Putamen (tissue), 1 donor: ENCODE measurements at places on chromosomes 4 and X.

- peak; percentile 56 for DNase-seq
These were observed at the start of gene ARSD for GRCh38 chrX:2928583-2929434. ARSD (minus strand) TSS chrX:2929339; CDS start chrX:2929275, 64 bp downstream.

GRCh38 chr4:97938141-97938540, 205.1 kb downstream of the STPG2 start:
- DNase-seq: no peak

- DNase-seq: no peak
These were observed 345.8 kb upstream of the PPARGC1A start for GRCh38 chr4:24235618-24236017.

GRCh38 chr4:27020603-27021002, 160.0 kb downstream of the STIM2 start:
- DNase-seq: no peak

DNA sequence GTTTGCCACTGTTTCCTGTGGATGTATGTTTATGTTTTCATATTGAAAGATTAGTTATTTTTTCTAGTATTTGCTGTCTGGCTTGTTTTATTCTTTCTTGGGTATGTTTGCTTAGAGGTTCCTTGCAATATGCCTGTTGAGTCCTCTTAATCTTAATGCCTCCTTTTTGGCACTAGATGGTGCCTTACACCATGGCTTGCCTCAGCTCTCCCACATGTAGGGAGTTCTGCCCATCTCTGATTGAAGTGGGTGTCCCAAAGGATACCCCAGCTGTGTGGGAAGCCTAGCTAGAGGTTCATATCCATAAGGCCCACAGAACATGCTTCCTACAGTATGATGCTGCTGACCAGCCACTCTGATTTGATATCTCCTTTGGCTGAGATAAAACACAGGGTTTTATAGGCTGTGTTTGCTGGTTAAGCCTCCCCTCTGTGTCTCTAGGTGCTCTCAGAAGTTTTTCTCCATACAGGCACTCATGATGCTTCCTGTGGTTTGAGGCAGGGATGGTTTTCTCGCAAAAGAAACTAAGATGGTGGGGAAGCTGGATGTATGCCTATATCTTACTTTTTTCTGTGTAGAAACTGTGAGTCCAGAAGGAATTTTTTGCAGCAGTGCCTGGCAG, 162.4 kb downstream of the ASB9 start:
- DNase-seq: no peak

DNA sequence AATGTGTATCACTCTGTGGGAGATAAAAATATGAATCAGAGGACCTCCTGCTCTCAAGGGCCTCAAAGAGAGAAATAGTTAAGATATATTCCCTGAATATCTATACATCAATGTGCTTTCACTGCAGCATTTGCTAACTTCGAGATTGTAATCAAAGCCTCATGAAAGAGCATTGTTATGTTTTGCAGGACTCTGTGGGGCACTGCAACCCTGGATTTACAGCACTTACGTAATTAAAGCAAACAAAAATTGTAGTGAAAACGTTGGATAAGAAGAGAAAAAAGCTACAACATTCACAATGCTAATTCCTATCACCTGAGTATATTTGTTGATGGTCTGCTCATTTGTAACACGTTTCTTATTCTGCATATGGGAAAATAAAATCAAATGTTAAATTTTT, 48.0 kb downstream of the ETNPPL start:
- DNase-seq: no peak

- DNase-seq: peak; percentile 82
These were observed 243.8 kb upstream of the LDB2 start for GRCh38 chr4:17142232-17142711.

DNA sequence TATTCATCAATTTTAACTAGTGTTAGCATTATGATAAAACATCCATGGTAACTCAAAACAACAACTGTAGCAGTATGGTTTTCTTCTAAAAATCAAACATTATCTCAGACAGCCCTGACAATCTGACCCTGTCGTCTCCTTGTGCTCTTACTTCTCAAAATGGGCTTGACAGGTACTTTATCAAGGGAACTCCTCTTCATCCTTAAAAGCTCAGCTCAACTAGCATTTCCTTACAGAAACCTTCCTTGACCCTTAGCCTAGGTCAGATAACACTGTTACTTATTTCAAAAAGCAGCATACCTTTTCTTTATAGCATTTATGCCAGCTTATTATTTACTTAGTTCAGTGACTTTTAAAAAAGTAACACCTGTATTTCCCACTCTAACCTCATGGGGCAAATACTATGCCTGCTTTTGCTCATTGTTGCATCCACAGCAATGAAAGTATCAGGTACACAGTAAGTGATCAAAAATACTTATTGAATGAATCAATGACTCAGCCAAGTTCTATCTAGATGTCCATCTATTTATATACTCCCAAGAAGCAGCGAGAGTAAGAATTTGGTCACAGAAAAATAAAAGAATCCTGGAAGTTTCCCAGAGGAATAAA, 41.9 kb downstream of the ADAMTS3 start:
- DNase-seq: no peak

DNA sequence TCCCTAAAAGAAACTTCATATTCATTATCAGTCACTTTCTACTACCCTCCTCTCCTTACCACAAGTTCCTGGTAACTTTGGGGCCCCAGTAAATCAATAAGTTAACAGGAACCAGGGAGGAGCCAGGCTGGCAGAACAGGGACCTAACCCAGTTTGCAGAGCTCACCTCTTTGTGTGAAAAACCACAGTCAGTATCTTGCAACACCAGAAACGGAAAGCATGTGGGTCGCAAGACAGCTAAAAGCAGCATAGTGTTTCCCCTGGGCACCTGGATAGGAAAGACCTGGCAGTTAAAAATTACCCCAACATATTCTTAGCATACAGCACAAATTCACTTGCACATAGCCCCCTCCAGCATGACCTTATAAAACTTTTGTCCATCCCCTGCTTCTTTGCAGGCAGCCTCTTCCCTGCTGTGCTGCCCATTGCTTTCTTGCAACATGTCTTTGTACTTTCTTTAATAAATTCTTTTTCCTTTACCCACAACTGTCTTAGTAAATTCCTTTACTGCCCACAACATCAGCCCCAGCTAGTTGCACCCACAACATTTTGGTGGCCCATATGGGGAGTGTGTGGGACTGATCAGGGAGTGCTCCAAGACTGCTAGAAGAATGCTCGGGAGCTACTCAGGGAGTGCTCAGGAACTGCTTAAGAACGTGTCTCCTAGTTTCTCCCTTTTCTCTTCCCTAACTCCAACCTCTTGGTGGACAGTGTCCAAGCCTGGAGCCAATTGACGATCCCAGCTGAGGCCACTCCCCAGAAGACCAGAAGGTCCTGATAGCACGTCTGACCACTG, 83.4 kb downstream of the MSN start:
- DNase-seq: no peak

DNA sequence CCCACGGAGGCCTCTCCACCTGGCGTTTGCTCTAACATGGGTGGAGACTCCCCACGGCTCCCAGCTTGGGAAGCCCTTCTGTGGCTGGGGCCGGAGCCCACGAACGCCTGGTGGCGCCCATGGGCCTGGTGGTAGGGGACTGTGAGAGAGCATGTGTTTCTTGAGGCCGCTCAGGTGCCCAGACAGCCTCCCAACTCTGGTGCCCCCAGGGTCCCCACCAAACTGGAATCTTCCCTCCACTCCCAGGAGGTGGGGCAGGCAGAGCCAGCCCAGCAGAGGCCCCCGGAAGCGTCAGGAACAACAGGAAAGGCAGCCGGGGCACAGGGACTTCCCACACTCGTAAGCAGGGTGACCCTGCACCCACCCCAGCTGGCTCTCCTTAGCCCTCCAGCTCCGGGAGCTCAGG, 33.3 kb upstream of the FGFR3 start:
- DNase-seq: no peak

DNA sequence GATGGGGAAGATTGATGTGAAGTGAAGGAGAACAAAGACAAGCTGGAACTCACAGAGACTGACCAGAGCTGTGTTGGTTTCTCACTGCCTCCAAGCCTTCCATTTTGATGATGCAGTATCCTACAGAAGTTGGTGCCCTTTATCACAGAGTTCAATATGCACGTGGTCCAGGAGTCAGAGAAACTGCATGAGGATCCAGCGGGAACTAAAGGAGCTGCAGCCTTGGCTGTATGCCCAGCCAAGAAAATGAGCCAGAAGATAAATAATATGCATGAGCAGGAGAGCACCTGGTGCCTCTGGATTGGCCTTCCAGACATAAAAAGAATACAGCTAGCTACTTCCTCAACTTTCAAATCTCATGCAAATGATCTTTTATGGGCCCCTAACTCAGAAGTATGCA, 44.3 kb upstream of the DCLK2 start:
- DNase-seq: no peak

GRCh38 chr4:6386091-6386490, 86.3 kb downstream of the PPP2R2C start:
- no peak for DNase-seq

DNA sequence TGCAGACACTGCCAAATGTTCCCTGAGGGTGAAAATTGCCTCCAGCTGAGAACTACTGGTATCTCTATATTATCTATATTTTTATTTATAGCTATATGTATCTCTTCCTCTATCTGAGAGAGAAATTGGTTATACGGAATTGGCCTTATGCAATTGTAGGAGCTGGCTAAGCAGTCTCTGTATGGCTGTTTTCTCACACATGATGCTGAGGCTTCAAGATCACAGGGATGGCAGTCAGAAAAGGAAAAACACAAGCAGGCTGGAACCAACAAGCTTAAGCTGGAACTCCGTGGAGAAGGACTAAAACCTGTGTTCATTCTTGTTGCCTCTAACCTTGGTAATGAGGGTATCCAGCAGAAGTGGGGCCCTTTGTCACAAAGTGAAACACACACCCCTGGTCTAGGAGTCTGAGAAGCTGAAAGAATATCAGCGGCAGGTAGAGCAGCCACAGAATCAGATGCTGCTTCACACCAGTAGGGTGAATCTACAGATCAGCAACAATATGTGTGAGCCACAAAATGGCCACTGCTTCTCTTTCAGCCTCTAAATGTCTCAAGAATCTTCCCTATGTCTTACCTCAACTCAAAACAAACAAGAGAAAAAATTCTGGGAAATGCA, 166.5 kb upstream of the PPP1R2C start:
- DNase-seq: no peak

- no peak for DNase-seq
These were observed 79.5 kb downstream of the CLNK start for GRCh38 chr4:10605031-10605430.

- DNase-seq: no peak
These were observed 30.4 kb downstream of the TXK start for GRCh38 chr4:48103483-48104139.

DNA sequence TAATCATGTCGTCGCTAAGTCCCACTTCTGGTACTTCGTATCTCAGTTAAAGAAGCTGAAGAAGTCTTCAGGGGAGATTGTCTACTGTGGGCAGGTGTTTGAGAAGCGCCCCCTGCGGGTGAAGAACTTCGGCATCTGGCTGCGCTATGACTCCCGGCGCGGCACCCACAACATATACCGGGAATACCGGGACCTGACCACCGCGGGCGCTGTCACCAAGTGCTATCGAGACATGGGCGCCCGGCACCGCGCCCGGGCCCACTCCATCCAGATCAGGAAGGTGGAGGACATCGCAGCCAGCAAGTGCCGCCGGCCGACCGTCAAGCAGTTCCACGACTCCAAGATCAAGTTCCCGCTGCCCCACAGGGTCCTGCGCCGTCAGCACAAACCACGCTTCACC, 11.3 kb downstream of the PNCK start:
- DNase-seq: no peak

DNA sequence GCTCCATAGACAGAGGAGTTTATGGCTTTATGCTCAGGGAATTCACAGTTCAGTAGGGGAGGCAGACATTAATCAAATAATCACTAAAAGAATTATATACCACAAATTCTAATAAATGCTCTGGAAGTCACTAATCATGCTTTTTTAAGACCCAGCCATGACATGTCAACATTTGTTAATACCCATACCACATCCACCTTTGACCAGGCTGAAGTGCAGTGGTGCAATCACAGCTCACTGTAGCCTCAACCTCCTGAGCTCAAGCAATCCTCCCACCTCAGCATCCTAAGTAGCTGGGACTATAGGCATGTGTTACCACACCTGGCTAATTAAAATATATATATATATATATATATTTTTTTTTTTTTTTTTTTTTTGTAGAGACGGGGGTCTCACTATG, 12.8 kb upstream of the SCD5 start:
- no peak for DNase-seq

DNA sequence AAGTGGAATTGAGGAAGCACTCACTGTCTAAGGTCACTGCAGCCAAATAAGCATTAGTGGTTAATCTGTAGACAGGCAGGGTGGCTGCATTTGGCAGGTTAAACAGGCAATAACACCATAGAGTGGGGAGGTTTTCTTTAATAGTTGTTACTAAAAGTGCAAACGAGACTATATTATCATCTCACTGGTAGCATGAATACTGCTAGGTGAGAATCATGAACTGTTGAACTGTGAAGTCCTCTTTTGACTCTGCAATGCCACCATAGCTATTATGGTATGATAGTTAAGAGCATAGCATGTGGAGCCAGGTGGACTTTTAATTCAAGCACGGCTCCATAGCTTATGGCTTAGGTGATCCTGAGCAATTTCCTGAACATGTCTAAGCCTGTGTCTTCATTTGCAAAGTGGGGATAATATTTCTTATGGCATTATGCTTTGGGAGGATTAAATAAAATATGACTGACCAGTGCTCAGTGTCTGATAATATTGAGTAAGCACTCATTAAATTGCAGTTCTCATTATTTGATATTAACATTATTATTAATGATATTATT, 235.6 kb upstream of the HHIP start:
- DNase-seq: no peak

DNA sequence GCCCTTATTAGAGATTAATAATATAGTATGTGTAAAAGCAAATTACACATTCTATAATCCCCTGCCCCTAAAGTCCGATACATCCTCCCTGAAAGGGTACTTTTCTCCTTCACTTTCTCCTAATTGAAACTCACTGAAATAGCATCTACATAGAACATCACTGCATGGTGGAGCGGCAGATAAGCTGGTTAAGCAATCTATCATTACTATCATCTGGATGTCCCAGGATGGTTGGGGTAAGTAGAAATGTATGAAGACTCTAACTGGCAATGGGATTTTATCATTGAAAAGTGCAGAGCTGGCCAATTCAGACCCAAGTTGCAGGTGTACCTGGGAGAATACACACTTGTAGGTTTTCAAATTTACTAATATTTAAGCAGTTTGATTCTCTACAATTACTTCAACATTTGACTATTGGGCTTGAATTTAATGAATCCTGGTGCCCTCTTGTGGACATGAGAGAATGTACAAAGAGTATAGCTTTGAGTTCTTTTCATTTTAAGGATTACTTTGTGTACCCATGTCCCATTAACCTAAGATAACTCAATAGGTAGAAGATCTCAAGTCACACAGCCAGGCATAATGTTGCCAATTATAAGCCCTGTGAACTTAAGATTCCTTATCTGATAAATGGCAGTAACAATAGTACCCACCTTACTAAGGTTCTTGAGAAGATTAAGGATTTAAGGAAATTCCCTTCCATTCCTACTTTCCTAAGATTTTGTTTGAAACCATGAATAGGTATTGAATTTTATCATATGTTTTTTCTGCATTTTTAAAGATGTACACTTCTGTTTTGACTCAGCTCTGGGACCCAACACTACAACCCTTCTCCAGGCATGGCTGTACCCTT, 69.8 kb downstream of the SHROOM3 start:
- DNase-seq: peak; percentile 23
